Esophagus mucosa (tissue), 1 donor: ENCODE measurements at places on chromosomes 4 and X. TPM values are rescaled to one million over a fixed set of nuclear protein-coding genes. Genes with fewer than 3 reads are reported as not detected.

Gene ETDA
- not detected for total RNA-seq

Gene ITGB1BP2
- 0.56 TPM for total RNA-seq

Gene GATA1
- not detected for total RNA-seq

Gene XKRX
- 3.7 TPM for total RNA-seq

Gene DCUN1D4
- 19.2 TPM for total RNA-seq

Gene DAPP1
- total RNA-seq: 54.7 TPM

- ATAC-seq: no peak
Observed at GRCh38 chrX:1093121-1093520, 119.3 kb downstream of the CRLF2 start.

GRCh38 chr4:77911842-77912450 lies 49.3 kb downstream of the MRPL1 start:
- ATAC-seq: no peak

- ATAC-seq: peak; percentile 53
Observed at GRCh38 chrX:56498756-56499155, 64.7 kb upstream of the UBQLN2 start.

DNA sequence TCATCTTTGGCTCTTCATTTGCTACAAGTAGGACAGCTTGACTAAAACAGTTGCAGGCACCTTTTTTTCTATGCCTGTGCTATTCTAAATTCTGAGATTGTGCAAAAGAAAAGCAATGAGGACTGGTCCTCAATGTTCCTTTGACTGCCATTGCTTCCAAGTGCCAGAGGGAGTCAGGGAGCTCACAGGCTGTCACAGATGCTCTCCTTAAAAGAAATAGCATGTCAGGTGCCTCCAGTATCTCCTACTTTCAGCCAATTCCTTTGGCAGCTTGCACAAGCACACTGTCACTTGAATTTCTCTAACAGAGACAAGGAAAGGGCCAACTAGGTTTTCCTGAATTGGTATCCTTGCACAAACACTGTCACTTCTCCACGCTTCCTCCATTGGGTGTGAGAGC lies 228.2 kb downstream of the ADGRA3 start:
- ATAC-seq: no peak

DNA sequence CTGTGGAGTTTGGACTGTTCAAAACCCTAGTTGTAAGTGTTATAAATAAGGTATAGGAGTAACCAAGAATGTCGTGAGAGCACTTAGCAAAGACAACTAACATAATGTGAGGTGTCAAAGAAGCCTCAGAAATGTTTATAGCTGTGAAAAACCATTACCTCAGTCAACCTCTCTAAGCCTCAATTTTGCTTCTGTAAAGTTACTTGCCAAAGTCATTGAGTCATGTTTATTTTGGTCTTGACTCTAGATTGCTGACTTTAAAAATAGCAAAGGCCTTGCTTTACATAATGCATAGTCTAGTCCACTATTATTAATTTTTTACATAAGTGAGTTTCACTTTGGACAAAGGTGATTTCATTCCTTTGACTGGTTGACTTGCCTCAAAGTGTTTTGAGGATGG lies 257.6 kb upstream of the CXXC4 start:
- ATAC-seq: peak; percentile 11

GRCh38 chr4:126779436-126780166 lies 853.2 kb upstream of the INTU start:
- ATAC-seq: no peak

DNA sequence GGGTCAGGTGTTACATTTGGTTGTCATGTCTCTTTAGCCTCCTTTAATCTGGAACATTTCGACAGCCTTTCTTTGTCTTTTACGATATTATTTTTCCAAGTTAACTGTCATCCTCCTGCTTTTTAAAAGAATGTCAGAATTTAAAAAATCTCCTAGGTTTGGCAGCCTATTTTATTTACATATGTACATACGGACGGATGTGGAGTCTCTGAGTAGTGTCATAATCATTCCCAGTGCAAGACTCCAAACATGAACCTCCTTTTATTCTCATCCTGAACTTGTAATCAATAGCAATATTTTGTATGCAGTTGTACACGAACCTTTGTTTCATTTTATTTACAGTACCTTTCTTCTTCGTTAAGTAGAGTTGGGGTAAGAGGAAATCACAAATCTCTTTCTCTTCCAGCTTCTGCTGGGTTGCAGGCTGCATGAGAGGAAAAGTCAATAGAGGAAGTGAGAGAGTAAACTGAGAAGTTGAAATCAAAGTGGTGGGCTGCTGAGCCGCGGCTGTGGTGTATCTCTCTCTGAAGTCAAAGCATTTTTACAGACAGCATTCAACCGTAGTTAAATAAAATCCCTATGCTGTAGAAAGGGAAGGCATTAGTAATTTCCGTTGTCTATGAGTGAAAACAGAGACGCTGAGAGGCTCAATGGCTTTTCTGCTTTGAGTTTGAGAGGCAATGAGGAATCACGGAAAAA lies 53.9 kb upstream of the RPS6KA3 start:
- ATAC-seq: no peak

GRCh38 chrX:110671068-110671803 lies 124.4 kb downstream of the CHRDL1 start:
- no peak for ATAC-seq

DNA sequence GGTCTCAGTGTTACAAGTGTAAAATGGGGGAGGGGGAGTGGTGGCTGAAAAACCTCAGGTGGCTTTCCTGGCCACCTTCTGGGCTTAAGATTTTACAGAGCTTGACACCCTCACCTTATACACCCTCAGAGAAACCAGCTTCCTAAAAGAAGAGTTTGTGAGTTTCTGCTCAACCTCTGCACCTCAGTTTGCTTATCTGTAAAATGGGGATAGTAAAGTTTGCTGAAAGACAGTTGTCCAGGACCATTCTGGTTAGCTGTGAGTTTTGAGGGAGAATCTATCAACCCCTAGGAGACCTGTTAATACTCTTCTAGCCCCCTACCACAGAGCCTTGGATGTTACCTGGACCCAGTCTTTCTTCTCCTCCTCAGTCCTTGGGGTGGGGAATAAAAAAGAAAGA lies 9.7 kb downstream of the TSR2 start:
- ATAC-seq: no peak

- no peak for ATAC-seq
Observed at GRCh38 chr4:143313996-143314395, 22.7 kb upstream of the GAB1 start.

DNA sequence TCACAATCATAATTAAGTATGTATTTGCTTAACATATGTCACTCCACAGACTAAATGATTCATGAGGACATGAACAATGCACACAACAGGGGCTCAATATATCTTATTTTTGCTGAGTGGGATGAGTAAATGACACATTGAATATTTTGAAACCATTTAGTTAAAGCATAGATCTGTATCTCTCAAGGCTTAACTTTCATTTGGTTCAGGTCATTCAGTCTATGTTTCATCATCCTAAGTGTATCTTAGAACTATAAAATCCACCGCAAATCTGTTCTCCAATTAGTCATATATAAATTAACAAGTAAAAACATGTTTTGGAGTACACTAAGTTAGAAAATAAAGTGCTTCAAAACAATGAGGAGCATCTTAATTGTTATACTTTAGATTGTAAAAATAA lies 45.8 kb downstream of the AREG start:
- peak; percentile 80 for ATAC-seq

DNA sequence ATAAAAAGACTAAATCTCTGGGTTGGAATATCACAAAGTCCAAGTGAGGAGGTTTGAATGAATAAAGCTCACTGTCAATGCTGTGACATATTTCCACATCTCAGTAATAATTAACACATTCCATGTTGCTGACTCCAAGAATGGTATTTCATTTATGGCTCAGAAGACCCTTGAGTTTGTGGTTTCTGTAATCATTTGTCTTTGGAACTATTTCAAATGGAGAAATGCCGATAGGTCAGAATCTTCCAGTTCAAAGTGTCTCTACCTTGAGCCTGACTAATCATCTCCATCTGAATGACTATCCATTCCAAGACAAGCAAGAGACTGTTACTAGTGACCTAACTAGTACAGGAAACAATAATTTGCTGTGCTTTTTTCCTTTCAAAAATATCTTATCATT lies 24.2 kb upstream of the SLC2A9 start:
- ATAC-seq: no peak

- no peak for ATAC-seq
Observed at GRCh38 chrX:147626605-147627004, 285.1 kb upstream of the FMR1 start.

- peak; percentile 56 for ATAC-seq
Observed at GRCh38 chr4:11615601-11616000, 186.9 kb upstream of the HS3ST1 start.

DNA sequence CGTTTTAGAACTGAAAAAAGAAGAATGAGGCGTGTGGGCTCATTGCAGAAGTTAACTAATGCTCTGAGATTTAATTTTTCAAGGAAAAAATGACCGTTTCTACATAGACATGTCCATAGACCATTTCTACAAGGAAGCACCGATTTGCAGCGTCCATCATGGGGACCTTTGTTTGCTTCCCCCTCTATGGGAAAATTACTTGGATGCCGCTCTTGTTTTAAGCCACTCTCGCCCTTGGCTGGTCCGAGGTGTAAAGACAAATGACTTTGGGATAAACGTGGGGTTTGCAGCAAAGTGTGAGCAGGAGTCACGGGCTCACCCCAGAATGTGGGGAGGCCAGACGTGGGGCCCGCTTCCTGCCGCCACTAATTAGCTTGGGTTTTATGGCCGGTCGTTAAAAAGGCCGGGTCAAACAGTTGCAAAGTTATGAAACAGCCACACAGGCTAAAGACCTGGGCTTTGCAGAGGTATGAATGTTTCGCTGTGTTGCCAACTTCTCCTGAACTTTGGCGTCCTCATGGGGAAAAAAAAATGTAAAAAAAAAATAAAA lies 235.9 kb downstream of the SHOX start:
- no peak for ATAC-seq

GRCh38 chr4:36854554-36854953 lies 390.0 kb upstream of the NWD2 start:
- no peak for ATAC-seq

DNA sequence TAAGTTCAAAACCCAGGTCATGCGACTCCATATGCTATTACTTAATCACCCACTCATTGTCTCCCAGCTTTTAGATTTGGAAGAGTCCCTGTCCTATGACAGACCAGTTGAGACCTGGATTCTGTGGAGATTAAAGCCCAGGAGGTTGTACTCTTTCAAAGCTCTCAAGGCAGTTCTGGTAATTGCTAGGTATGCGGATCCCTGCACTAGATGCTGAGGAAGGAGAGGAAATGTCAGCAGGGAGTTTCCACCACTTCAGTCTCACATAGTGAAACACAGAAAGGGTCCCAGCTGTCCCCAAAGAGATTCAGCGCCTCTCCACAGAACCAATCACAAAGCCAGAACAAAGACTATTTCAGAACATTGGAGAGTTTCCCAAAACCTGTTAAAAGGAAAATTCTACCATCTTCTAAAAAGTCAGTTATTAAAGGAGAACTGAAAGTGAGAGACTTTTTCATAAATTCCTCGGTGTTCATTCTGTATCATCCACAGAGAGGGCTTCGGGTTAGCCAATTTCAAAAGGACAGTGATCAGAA lies 53.4 kb downstream of the IRF2 start:
- no peak for ATAC-seq

DNA sequence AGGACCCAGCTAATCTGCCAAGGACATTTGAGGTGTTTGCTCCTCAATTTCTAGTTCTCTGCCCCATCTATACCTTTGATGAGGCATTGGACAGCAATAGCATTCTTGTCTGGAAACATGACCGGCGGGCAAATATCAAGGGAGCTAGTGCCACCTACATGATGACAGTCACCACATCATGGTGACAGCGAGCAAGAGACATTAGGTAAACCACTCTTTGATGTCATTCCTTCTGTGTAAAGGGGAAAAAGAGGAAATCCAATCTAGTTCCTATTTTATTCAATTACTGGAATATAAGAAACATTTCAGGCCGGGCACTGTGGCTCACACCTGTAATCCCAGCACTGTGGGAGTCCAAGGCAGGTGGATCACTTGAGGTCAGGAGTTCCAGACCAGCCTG lies 20.7 kb upstream of the IL13RA1 start:
- no peak for ATAC-seq

DNA sequence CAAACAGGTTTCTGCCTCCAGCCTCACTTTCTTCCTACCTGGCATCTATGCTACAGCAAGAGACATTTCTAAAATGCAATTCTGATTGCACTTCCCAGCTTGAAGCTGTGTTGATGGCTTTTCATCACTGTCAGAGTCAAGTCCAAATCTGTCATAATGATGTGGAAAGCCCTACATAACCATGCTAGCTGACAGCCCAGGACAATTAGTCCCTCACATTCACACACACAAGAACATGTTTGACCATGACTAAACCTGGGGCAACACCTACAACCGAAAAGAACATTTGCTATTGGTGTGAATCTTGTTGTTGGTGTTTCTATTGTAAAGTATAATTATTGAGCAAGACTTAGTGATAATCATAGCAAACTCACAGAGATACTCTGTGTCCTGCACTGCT lies 58.2 kb downstream of the PPM1K start:
- ATAC-seq: peak; percentile 94

GRCh38 chr4:69147334-69147733 lies 51.1 kb downstream of the UGT2B7 start:
- no peak for ATAC-seq
